ENCODE measurements at places on chromosomes 2 and 18.

DNA sequence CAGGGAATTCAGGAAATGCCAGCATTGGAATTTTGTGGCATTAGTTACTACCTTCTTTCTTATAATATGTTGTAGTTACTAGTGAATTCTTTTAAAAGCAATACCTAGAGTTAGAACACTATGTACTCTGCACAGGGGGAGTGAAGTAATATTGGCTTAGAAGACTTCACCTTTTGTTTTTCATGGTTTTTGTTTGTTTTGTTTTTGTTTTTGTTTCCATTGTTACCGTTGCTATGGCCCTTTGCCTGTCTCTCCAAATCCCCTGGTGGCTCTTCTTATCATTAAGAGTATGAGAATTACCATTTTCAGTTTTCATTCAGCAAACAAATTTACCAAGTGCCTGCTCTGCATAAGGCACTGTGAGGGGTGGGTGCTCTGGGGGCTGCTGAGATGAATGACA is 160.1 kb downstream of the HAUS1 start:
- no peak for DNase-seq

- DNase-seq, result no peak
Observed at GRCh38 chr2:173989160-173989883, 24.1 kb upstream of the SP3 start.

- no peak for DNase-seq
Observed at GRCh38 chr2:143616452-143616851, 487.2 kb downstream of the ARHGAP15 start.

- DNase-seq, result peak; percentile 55
Observed at GRCh38 chr2:64750001-64750816, 96.5 kb upstream of the SERTAD2 start.

- no peak for DNase-seq
Observed at GRCh38 chr2:73685764-73686438, 43.7 kb upstream of the NAT8 start.
